HuH-7 (cell line): ENCODE measurements at places on chromosomes 2 and 18.

- no peak for DNase-seq
Measured at GRCh38 chr2:197308996-197309690, 1.4 kb downstream of the ANKRD44 start.

GRCh38 chr2:212402316-212402715 lies 136.3 kb downstream of the ERBB4 start:
- no peak for DNase-seq

- no peak for DNase-seq
Measured at GRCh38 chr2:234682492-234683228, 185.8 kb upstream of the ARL4C start.

DNA sequence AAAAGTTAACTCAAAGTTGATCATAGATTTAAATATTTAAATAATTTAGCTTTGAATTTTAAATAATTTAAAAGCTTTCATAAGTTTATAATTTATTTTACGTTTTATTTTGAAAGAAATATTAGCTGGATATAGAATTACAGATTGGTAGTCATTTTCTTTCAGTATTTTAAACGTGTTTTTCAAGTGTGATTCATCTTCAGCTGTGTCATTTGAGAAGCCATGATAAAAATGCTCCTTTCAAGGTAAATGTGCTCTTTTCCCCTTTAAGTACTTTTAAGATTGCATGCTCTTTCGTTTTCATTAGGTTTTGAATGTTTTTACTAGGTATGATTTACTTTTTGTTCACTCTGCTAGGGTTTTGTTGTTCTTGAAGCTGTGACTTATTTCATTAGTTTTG lies 116.8 kb upstream of the FIGN start:
- DNase-seq, result no peak

- no peak for DNase-seq
Measured at GRCh38 chr2:119490106-119490505, 34.2 kb downstream of the SCTR start.

GRCh38 chr2:39156107-39156506 lies 35.3 kb upstream of the SOS1 start:
- no peak for DNase-seq

GRCh38 chr2:130251873-130252620 lies 53.8 kb upstream of the TUBA3E start:
- no peak for DNase-seq

GRCh38 chr18:61719671-61720070 lies 173.1 kb downstream of the RNF152 start:
- no peak for DNase-seq

- DNase-seq, result no peak
Measured at GRCh38 chr2:25328152-25329085, 13.3 kb downstream of the DNMT3A start.

- DNase-seq, result no peak
Measured at GRCh38 chr2:9310377-9310776, 103.8 kb downstream of the ASAP2 start.
